Stimulated activated CD4-positive, alpha-beta T cell treated with anti-CD3 and anti-CD28 coated beads, Interleukin-15, amount 100 ng/mL, for 1 hour (primary cell): ENCODE measurements at places on chromosomes 13 and 19.

DNA sequence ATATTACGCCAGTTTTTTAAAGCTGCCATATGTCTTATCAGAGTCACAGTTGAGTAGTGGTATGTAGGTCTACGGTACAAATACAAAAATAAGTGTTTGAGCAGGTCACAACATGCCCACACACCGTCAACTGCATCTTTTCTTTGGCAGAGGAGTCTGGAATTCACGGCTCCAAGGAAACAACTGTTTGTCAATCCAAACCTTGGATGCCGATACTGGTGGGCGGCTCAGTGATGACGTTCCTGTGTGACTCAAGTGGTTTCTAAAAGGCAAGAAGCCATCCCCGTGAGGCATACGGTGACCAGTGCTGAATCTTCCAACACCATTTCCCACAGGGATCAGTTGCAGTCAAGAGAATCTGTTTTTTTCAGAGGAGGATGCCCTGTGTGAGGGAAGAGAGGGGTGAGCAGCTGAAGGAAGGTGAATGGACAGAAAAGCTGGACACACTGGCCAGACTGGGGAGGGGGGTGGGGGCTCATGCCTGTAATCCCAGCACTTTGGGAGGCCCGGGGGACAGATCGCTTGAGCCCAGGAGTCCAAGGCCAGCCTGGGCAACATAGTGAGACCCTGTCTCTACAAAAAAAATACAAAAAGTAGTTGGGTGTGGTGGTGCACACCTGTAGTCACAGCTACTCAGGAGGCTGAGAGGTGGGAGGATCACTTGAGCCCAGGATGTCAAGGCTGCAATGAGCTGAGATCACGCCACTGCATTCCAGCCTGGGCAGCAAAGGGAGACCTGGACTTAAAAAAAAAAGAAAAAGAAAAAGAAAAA is 22.8 kb upstream of the CEBPG start:
- DNase-seq, result no peak

GRCh38 chr19:1084024-1084868 is 10.9 kb downstream of the POLR2E start:
- no peak for DNase-seq

DNA sequence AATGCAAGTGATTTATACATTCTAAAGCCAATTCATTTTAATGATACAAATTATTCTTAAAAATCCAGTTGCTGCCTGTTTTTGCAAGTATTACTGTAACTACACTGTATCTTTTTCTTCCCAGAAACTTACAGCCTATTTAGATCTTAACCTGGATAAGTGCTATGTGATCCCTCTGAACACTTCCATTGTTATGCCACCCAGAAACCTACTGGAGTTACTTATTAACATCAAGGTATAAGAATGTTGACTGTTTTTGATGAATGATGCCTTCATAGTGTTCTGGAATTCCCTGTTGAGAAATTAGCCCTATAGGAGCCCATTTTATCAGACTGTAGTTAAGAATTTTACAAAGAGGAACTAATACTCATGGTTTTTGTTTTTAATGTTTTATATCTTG is 25.0 kb downstream of the ITM2B start:
- DNase-seq, result no peak

DNA sequence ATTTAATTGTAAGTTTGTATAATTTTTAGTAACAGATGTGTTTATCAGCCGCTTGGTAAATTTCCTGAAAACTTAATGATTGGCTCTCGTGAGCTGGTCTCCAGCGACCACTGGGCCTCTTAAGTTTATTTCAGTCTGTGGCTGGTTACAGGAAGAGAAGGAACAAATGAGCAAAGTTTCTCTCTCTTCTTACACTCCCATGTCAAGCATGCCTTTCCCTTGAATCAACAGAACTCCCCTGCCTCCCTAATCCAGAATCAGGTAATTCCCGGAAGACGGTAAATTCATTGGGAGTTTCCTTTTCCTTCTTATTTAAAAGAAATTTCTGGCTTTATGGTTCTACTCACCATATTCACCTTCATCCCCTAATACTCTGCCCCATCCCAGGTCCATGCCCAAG is 52.5 kb upstream of the POMP start:
- DNase-seq, result no peak

GRCh38 chr13:87677496-87678371 is 6.6 kb downstream of the SLITRK5 start:
- DNase-seq, result no peak

GRCh38 chr13:94058821-94059360 is 420.6 kb downstream of the DCT start:
- DNase-seq, result no peak

DNA sequence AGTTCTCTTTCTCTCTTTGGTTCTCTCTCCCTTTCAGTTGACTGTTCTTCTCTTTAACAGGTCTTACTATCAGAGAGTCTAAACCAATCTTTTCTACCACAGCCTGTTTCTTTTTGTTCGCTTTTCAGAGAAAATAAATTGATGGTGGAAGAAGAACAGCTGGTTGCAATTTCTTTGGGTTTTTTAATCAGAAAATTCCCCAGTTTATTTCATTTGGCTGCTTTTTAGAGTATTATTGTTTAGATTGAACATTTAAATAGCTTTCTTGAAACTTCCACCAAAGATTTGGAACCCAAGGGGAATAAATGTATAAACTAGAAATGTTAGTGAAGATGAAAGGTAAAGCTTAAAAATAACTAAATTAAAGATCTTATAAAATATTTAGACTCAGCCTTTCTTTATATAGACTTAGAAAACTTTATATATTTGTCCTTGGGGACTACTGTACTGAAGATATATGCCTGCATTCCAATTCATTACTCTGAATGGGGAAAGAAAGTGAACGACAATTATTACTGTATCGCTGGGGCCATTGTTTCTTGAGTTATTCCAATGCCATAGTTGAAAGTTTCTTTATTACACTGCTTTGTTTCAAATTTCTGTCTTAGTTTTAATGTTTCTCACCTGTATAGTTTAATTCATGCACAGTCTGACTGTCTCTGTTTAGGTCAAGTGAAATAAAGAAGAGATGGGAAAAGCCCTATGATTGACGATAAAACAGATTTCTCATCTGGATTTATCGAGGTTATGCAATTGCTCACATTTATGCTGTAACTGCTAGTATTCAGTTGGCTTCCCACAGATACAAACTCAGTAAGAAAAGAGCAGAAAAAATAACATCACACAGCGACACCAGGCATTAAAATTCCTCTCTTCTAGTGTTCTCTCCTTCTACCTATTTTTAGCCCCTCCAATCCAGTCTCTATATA is 169.4 kb upstream of the CSNK1A1L start:
- DNase-seq, result no peak

DNA sequence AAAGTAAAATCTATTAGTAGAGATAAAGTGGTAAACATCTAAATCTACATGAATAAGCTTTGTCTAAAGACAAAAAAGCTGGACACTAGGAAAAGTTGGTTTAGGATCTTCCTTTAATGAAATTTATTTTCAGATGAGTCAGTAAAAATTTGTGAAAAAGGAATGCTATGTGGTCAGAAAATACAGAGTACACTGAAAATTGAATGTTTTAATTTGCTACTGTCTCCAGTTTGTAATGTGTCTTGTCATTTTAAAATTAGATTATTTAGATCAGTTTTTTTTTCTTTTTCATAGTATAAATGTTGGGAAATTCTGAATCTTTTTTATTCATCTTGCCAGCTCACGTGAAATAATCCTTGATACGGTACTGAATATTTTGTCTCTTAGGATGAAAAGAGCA is 56.9 kb downstream of the SLITRK6 start:
- DNase-seq, result no peak

GRCh38 chr19:884420-885211 is 8.4 kb downstream of the MED16 start:
- no peak for DNase-seq

DNA sequence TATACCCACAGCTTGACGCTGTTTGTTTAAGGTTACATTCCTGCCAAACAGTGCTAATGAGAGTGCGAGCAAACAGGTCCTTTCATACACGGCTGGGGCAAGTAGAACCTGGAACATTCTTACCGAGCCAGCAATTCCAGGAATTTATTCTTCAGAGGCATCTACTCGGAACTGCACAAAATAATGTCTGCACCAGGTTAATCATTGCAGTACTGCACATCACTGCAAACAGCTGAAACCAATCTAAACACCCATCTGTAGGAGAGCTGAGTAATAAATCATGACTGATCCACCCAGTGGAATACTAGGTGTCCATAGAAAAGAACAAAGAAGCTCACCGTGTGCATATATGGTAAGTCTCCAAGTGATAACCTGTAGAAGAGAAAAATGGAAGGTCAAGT is 1.2 kb upstream of the ZNF579 start:
- no peak for DNase-seq

DNA sequence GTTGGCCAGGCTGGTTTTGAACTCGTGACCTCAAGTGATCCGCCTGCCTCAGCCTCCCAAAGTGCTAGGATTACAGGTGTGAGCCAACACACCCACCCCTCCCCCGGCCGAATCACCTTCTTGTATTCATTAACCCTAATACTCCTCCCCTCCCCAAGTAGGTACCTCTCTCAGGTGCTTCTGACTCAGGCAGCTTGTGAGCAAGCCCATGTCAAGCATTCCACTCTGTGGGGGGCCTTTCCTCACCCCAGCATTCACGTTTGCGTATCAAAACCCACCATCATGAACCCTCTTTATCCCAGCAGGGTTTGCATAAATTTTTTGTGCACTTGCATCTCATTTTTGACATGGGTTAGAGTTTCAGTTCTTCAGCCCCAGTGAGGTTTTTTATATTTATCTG is 23.6 kb upstream of the RFXAP start:
- DNase-seq, result no peak

GRCh38 chr13:101529422-101529821 is 76.9 kb downstream of the ITGBL1 start:
- no peak for DNase-seq

- DNase-seq, result no peak
Observed at GRCh38 chr19:6056801-6057650, 53.3 kb downstream of the RFX2 start.

DNA sequence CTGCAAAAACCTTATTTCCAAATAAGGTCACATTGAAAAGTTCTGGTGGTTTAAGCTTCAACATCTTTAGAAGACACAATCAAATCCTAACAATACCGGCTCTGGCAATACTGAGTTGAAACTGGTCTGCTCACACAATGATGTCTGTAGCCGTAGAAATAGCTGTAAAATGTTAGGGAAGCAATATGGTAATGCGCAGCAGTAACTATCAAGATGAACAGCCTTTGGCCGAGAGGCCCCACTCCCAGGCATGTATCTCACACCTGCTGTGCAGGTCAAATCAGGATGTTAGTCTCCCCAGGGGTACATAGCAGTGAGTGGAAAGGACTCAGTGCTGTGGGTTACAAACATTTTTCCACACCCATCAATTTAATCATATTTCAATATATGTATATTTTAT is 207.1 kb downstream of the KATNAL1 start:
- no peak for DNase-seq

DNA sequence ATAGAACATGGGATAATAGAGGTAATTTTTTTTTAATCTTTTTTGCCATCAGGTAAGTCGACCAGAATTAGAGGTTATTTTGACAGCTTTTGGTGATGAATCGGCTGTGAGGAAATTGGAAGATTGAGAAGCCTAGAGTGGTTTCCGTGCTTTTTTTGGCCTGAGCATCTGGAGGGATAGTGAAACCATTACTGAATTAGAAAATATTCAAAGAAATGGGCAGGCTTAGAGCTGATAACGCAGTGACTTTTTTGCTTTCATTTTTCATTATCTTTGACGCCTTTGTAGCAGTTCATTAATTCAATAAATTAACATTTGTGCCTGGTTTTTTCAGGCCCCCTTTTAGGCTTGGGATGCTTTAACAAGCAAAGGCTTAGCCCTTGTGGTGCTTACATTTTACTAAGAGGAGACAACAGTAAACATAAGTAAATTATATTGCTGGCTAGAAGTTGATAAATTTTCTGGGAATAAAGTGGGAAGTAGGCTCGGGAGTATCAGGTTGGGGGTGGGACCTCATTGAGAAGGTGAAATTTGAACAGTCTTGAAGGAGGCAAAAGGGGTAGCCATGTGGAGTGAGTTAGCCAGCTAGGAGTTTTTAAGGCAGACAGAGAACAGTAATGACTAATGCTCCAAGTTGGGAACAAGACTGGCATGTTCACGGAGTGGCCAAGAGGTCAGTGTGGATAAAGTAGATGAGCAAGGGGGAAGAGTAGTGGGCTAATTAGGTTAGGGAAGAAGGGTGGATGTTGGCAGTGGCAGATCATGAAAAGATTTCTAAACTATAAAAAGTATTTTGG is 36.5 kb downstream of the GTF2F2 start:
- no peak for DNase-seq

GRCh38 chr13:40564342-40565001 is 102.0 kb downstream of the FOXO1 start:
- DNase-seq, result no peak

DNA sequence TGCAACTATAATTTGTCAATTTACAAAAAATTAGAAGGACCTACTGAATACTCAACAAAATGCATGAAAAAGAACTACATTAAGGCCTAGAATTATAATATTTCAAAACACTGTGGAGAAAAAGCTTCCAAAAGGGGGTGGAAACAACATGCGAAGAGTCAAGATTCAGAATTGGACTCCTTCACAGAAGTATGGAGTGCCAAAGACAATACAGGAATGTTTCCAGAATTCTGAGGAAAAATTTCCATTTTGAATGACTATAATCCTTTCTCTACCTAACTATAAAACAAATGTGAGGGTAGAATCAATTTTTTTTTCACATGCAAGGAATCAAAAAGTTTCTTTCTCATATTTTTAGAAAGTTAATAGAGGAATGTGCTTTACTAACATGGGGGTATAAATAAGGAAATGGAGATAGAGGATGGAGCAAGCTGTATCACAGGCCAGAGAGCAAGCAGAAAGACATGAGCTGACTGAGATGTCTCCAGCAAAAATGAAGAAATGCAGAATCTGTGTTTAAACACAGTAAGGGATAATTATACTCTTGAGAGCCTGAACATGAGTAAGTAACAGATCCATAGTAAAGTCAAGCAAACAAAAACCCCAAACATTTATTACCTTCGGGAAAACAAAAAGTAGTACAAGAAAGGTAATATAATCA is 39.5 kb upstream of the SMAD9 start:
- no peak for DNase-seq

GRCh38 chr19:56866538-56866937 is 26.0 kb upstream of the PEG3 start:
- DNase-seq, result no peak

- DNase-seq, result no peak
Observed at GRCh38 chr19:47107202-47107952, 6.2 kb downstream of the ZC3H4 start.

GRCh38 chr13:22082030-22082429 is 411.2 kb downstream of the FGF9 start:
- DNase-seq, result no peak

- no peak for DNase-seq
Observed at GRCh38 chr13:97254816-97255215, 32.7 kb downstream of the MBNL2 start.

- no peak for DNase-seq
Observed at GRCh38 chr19:6724631-6725492, 4.4 kb upstream of the C3 start.
